ENCODE measurements at places on chromosomes 7 and 10. TPM values are rescaled to one million over a fixed set of nuclear protein-coding genes. Genes with fewer than 3 reads are reported as not detected.

Gene UPF2
- 28.5 TPM for total RNA-seq

Gene RNF32
- 4.1 TPM for total RNA-seq

Gene BAMBI
- total RNA-seq = 0.20 TPM

Gene C10orf67
- total RNA-seq = not detected

Gene SPDYE6
- 0.13 TPM for total RNA-seq

Gene UBTD1
- 1.4 TPM for total RNA-seq

Gene ALKBH4
- 9.4 TPM for total RNA-seq

Gene AGAP5
- 8.1 TPM for total RNA-seq

Gene TRPV5
- not detected for total RNA-seq

Gene RAPGEF5
- total RNA-seq = 0.93 TPM
